BJ (cell line): ENCODE measurements at places on chromosomes 5 and 9.

GRCh38 chr5:125277494-125278154, 531.2 kb upstream of the ZNF608 start:
- DNase-seq: peak; percentile 70

DNA sequence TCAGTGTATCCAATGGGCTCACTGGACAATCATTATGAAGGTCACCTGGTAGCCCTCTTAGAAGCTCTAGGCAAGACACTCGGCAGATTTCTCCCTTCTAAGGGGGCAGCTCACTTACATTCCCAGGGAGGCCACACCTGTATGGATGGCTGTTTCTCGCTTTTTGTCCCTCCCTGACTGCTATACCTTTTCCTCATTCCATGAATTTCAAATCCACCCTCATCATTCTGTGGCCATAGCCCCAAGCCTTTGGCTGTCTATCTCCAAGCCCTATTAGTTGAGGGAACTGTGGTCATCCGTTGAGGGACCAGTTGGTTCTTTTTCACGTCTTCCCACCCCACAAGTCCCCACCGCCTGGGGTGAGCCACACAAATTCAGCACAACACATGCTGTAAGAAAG, 85.0 kb upstream of the RARS1 start:
- no peak for DNase-seq

DNA sequence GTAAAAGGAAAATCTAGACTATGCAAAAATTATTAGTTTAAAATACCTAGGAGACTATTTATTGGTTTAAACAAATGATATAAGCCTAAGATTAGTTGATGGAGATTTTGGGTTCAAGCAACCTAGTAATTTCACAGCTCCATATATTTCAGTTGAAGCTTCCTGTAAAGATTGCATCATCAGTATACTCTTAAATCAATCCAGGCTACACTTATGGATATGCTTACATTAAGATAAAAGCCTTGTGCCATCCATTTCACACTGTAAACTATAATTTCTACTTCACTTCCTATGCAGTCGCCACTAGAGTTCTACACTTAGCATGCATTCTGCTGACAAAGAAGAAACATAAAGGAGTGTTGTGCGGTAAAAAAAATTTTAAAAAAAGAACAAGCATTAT, 7.3 kb upstream of the LIX1 start:
- no peak for DNase-seq

DNA sequence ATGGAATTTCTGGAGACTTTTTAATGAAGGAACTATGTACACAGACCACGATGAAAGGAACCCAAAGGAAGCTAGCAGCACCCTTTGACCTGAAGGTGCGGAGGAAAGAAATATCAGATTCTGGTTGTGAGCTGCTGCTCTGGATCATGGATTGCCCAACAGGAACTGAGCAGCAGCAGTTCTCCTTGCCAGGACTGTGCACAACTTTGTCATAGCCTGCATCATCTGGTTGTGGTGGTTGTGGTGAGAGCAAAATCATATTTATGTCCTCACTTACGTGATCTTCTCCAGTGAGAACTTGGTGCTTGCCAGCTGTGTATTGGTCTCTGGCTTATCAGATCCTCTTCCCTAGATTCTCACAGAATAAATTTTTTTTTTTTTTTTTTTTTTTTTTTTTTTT, 70.7 kb upstream of the LPAR1 start:
- DNase-seq: peak; percentile 83

- DNase-seq: no peak
Measured at GRCh38 chr5:135467051-135467625, 15.0 kb upstream of the TIFAB start.

- DNase-seq: peak; percentile 9
Measured at GRCh38 chr9:105341434-105342146, 97.1 kb downstream of the SLC44A1 start.
